ENCODE measurements at places on chromosomes 4 and X. TPM values are rescaled to one million over a fixed set of nuclear protein-coding genes. Genes with fewer than 3 reads are reported as not detected.

The SLITRK4 gene
- not detected for polyA plus RNA-seq

- DNase-seq = peak; percentile 28
Measured at GRCh38 chr4:184907810-184908209, 82.0 kb upstream of the ACSL1 start.

The CLGN gene
- not detected for polyA plus RNA-seq

The SUPT20HL2 gene
- polyA plus RNA-seq = not detected

DNA sequence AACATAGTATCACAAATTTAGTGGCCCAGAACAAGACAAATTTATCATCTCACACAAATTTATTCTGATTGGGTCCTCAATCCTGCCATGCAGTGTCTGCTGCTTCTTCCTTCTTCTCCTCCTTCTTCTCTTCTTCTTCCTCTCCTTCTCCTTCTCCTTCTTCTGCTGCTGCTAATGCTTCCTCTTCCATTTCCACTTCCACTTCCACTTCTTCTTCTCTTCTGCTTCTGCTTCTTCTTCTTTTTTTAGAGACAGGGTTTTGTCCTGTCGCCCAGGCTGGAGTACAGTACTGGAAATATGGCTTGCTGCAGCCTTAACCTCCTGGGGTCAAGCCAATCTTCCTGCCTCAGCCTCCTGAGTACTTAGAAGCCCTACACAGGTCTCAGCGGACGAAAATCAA, 37.5 kb downstream of the FGFBP1 start:
- no peak for DNase-seq

DNA sequence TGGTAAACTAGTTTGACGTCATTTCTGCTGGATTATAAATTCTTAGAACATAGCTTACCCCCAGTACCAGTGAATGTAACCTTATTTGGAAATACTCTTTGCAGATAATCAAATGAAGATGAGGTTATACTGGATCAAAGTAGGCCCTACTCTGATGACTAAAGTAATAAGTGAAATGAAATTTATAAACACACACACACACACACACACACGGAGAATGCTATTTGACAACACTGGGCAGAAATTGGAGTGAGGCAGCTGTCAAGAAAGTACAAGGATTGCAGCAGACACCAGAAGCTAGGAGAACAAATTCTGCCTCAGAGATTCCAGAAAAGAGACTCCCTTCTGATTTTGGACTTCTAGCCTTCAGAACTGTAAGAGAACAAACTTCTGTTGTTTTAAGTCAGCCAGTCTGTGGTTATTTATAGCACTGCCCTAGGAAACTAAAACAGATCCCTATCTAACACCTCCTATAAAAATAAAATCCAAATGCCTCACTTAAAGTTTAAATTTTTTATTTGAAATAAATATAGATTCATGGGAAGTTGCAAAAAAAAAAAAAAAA, 448.6 kb downstream of the PCDH18 start:
- DNase-seq = no peak

DNA sequence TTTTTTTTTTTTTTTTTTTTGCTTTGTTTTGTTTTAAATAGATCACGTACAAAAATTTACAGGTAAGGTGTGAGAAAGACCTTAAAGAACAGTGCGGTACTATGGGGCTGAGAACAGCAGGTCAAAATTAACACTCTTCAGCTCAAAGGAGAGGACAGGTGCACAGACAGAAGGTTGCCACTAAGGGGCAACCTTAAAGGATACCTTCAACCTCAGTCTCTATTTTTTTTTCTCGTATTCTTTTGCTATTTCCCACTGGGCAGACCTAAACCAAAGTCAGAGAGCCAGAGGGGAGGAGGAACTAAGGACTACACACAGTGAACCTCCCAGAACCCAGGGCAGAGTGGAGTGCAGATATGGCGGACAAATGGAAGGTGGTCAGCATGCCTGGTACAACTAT, 1984.3 kb upstream of the IGFBP7 start:
- DNase-seq = no peak

- DNase-seq = no peak
Measured at GRCh38 chrX:617401-617800, 13.2 kb upstream of the SHOX start.

Measured in mammary epithelial cell (primary cell).